ENCODE measurements at places on chromosomes 5 and 9.

- no peak for DNase-seq
These were observed 29.8 kb upstream of the MIER3 start for GRCh38 chr5:56981548-56982315.

- DNase-seq: no peak
These were observed 826 bp downstream of the GPRIN1 start for GRCh38 chr5:176608937-176609723.

- no peak for DNase-seq
These were observed 52.4 kb downstream of the TTLL11 start for GRCh38 chr9:122040561-122041242.

DNA sequence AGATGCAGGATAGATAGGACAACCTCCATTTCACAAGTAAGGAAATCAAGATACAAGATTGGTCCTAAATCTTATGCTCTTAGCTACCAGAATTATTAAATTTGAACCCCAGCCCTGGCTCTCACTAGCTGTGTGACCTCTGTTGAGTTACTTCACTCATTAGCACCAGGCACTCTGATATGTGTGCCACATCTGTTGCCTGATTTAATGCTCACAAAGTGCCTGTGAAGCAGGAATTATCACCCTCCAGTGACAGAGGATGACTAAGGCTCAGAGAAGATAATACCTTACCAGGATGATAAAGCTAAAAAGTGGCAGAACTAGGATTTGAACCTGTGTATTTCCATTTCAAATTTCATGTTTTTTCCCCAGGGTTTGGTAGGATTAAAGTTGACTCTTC is 110.0 kb downstream of the PLPPR1 start:
- no peak for DNase-seq

All from NCI-H1436 treated with DMSO at 0.1 percent for 48 hours (cell line).